CD14-positive monocyte (primary cell): ENCODE measurements at places on chromosomes 4 and X.

DNA sequence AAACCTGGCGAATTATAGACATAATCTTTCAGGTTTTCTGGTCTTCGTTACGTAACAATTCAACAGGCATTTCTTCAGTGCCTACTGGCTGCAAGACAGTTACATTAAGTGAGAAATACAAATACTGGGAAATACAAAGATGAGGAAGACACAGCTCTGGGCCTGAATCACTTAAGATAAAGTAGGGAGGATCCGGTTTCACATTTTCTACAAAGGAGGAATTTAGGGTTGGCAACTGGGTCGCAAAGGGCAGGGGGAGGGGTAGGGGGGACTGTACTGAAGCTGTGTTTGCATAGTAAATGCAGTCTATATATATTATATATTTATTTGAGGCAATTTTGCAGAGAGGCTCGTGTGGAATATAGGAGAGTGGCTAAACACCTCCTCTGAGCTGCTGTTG is 107.4 kb downstream of the MAML3 start:
- DNase-seq, result peak; percentile 44

DNA sequence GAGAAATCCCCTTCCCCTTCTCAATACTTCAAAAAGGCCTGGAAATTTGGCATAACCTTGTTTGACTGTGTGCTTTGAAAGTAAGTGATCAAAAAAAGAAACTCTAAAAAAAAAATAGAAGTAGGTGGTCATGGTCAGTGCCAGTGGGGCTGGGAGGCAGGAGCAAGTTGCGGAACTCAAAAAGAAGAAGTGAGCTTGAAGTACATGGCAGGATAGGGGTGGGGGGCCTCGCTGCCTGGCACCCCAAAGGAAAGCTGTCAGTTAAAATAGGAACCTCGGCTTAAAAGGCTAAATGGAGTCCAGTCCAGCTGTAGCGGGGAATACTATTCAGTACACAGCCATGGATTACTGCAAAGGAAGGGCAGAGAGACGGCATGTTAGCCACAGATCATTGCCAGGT is 12.2 kb upstream of the NKRF start:
- peak; percentile 67 for DNase-seq

DNA sequence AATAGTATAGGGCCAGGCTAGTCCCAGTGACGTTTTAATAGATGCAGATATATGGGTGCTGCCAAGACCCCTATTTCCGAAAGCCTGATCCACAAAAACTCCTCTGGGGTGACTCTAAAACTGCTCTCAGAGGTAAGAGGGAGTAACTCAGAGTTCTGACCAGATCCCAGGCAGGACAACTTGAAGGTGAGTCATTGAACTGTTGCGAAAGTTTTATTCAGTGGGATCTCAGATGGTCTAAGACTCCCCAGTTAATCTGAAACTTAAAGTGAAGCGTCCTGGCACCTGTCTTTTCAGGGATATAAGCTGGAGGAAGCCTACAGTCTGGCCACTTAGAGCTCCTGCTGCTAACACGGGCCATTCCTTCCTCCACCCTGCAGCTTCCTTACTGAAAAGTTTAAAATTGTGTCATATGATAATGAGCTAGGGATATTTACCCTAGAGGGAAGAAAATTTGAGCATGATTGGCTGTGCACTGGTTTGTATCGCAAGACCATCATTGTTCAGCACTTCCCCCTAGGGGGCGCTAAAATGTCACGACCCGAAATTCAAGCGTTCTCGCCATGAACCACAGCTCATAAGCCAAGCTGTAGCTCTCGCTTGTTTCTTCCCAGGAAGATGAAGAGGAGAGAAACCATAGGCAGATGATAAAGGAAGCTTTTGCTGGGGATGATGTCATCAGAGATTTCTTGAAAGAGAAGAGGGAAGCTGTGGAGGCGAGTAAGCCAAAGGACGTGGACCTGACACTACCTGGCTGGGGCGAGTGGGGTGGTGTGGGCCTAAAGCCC is 19.5 kb downstream of the UTP14A start:
- peak; percentile 71 for DNase-seq

DNA sequence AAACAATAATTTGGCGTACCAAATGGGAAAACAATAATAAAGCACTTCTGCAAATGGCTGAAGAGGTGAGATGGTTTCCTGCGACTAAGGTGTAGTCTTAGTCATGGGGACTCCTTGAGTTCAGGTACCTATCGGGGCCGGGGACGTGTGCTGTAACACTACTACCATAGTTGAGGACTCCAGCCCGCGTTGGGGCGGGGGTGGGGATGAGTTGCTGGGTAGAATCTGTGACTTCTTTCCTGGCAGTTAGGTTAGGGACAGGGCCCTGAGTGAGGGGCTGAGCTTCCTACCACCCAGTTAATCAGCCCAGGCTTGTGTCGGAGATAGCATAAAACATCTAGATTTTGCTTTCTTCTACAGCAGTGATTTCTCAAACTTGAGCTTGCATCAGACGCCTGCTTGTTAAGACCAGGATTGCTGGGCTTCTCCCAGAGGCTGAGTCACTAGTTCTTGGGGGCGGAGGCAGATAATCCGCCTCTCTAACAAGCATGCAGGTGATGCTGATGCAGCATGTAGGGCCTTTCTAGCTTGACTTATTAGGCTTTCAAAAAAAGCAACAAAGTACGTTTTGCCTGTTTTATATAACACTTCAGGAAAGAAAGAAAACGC is 30.2 kb downstream of the RBBP7 start:
- DNase-seq, result no peak

DNA sequence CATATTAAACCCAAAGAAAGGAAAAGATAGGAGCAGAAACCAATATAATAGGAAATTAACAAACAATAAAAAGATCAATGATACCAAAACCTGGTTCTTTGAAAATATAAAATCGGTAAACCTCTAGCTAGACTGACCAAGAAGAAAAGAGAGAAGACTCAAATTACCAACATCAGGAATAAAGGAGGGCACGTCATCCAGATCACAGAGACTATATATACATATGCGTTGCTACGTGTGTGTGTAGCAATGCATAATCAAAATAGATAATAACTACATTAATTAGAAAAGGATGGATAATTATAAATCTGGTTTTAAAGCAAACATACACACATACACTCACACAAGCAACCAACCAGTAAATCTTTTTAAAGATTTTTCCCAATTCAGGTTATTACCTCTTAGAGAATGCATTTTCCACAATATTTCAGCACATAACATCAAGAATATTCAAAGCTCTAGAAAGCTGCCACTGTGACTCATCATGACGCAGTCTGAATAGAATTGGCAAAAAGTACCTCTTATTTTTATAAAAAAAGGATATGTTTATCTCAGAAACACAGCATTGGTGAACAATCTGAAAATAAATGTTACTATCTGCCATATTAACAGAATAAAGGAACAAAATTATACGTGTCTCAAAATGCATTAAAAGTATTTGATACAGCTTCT is 41.4 kb upstream of the USP9X start:
- no peak for DNase-seq

- no peak for DNase-seq
Measured at GRCh38 chr4:22237155-22237751, 278.6 kb downstream of the ADGRA3 start.

DNA sequence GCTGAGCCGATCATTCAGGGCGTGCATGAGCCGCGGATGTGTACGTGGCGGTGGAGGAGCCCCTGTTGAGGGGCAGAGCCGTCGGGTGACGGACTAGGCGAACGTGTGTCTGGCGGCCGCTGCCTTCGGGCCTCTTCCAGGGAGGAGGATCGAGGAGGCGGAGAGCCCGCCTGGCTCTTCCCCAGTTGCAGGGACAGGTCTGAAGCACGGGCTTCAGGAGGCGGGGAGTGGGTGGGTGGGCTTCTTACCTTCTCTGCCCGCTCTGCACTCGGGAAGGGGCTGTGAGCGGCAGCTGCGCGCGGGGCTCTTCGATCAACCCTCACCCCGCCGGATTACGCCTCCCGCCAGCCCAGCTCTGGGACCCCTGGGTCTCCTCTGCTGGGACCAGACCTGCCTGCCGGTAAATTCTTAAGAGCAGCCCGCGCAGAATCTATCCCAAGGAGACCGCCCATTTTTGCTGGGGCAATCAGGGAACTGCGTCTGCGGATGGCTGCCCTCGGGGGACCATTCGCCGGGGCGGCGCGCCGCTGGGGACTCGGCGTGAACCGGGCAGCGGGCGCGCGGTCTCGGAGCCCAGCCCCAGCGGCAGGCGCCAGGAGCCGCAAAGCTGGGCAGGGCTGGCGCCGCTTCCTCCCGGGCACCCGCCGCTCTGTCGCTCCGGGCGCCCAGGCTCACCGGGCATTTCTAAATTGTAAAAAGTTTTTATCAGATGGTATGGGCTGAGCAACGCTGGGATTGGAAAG is 4.9 kb downstream of the PLAC8 start:
- peak; percentile 39 for DNase-seq

- DNase-seq, result no peak
Measured at GRCh38 chr4:7135389-7135746, 57.0 kb upstream of the SORCS2 start.

- peak; percentile 89 for DNase-seq
Measured at GRCh38 chrX:1535241-1536041, 1.5 kb downstream of the P2RY8 start.

DNA sequence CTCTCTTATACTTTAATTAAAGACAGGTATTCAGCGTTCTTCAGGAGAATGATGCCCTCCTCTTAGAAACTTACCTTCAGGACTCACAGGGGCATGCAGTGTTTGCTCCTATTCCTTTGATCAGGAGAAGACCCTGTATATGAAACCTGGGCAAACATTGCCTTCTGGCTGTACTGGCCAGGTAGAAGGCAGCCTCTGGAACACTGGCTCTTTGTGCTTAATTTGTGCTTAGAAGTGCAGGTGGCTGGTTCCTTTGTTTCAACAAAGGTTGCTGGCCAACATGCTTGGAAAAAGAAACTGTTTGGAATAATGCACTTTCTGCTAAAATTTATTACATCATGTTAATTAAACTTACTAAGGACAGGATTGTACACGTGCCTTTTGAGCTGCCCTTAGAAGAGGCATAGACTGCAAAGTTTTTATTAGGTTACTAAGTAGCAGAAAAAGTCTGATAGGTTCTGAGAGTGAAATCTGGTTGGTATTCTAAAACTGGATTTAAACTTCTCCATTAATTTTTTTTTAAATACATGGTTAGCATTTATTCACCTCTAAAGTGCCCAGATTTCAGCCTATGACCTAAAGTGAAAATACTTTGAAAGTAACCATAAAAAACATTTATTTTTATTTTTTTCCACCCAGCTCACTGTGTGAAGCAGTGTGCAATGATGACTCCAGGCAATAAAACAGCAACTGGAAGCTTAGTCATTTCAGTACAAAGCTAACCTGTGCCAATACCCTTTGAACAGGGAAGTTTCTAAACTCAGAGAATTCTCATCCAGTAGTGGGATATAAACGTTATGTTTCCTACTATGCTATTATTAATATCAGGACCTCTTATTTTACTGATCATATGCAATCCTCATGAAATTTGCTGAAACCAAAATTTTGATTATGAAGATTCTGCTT is 11.3 kb downstream of the RASSF6 start:
- no peak for DNase-seq

DNA sequence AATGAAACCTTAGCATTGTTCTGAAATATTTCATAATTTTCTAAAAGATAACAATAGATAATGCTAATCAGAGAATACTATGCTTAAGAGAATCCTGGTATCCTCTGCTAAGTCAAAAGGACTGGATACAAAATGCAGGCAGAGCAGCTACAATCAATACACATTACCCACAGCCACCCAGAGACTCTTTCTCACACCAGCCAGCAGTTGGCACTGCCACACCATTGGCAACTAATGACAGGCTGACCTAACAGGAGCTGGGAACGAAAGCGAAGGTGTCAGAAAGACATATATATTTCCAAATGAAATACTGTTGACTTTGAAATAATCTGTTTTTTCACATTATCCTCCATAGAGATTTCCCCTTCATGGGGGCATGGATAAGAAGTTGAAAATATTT is 122.6 kb upstream of the PLAC1 start:
- DNase-seq, result no peak

DNA sequence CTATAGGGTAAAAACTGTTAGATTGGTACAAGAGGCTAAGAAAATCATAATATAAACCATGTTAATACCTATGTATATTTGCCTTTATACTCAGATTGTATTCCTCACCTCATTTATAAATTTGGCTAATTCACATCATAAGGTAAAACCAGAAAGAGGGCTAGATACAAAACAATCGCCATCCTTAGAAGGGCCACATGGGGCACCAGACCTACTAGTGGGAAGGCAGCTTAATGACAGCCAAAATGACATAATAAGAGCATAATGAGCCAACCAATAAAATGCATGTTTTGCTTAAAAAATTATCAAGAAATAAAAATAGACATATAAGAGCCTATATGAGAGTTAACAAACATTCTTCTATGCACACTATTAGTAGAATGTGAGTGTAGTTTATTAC is 107.3 kb upstream of the PRDX4 start:
- DNase-seq, result no peak

DNA sequence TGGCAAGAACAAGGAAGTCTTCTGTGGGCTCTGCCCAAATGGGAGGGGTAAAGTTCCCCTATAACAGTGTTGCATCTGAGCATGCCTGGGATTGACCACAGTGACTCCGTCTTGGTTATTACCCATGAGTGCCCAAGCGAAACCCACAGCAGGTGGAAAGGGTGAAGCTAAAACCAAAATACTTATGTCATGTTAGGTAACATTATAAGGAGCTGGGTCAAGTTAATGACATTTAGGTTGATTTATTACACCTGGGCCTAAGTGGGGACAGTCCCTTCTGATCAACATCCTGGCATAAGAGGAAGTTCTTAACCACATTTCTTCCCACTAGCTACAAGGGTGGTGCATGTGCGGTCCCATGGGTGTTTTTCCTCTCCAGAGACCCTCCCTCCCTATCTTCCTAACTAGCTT is 1.3 kb upstream of the ZNF732 start:
- no peak for DNase-seq

DNA sequence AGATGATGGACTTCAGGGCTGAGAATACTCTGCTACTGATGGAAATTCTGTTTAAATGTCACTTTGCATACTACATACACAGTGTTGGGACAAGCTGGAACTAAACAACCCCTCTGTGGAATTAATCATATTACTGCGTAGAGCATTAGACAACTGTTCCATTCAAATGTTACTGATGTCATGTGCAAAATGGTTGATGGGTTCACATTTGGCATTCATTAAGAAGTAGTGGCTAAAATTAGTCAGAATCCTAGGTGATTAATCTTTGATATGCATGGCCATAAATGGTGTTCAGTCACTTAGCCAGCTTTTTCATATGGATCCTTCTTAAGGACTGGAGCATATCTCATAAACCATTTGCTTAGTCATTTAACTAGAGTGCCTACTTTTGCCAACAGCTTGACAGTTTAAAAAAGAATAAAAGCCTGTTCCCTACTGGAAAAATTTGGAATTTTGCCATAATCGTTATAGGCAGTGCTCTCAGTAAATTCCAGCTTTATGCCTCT is 105.2 kb downstream of the RNF150 start:
- no peak for DNase-seq

- DNase-seq, result no peak
Measured at GRCh38 chr4:102843938-102844337, 16.6 kb upstream of the UBE2D3 start.
